Naive thymus-derived CD4-positive, alpha-beta T cell (primary cell): ENCODE measurements at places on chromosomes 1 and 21.

DNA sequence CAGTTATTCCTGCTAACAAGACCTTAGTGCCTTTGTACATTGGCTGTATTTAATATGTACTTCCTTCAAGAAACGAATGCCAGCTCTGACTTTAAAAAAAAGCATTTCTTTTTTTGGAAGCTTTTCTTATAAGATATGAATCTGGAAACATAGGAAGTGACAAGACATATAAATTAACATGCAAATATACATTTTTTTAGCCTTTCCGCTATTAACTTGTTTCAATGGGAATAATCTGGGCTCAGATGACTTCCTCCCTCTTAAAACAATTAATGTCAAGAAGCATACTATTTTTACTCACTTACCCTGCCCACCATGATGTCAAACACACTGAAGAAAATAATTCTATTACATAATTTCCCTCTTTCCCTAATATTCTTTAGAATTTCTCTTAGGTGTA, 1.4 kb downstream of the DENND1B start:
- peak overlapping the region; percentile 74 for H3K27ac ChIP-seq
- H3K4me1 ChIP-seq, result peaks cover 24% of the 10 kb centered on the region

DNA sequence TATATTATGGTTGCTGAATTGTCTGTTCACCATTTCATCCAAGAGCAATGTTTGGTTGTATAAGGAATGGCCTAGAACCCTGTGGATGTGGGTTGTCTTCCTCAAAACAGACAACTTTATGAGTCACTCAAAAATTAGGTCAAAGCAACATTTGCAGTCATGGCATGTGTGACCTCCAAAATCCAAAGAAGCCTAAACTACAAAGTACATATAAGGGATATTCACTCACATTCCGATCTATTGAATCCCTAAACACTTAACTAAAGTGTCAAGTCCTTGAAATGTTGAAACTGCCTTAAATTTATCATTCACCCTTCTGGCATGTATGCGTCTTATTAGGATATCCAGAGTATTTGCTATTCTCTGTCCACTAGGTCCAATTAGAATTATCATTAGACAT, 491.5 kb downstream of the NUF2 start:
- H3K27me3 ChIP-seq, result no peaks in the 10 kb centered on the region
- H3K27ac ChIP-seq, result no peak overlapping the region
- H3K4me3 ChIP-seq, result no peak overlapping the region
- no peaks in the 10 kb centered on the region for H3K36me3 ChIP-seq

- H3K36me3 ChIP-seq, result no peaks in the 10 kb centered on the region
- H3K4me3 ChIP-seq, result no peak overlapping the region
- no peaks in the 10 kb centered on the region for H3K27me3 ChIP-seq
- H3K27ac ChIP-seq, result no peak overlapping the region
Measured at GRCh38 chr1:22857661-22858060, 115.0 kb downstream of the LACTBL1 start.

DNA sequence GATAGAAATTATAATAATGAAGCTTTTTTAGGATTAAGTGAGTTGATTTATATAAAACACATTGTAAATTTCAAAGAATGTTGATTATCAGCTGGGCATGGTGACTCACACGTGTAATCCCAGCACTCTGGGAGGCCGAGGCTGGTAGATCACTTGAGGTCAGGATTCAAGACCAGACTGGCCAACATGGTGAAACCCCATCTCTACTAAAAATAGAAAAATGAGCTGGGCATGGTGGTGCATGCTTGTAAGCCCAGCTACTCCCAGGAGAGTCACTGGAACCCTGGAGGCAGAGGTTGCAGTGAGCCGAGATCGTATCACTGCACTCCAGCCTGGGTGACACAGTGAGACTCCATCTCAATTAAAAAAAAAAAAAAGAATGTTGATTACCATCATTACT, 18.4 kb downstream of the ADAMTS1 start:
- no peak for DNase-seq
- H3K36me3 ChIP-seq, result no peaks in the 10 kb centered on the region
- H3K4me3 ChIP-seq, result no peak overlapping the region

- H3K4me3 ChIP-seq, result no peak overlapping the region
- H3K4me1 ChIP-seq, result no peaks in the 10 kb centered on the region
- DNase-seq, result no peak
- H3K27me3 ChIP-seq, result no peaks in the 10 kb centered on the region
- H3K36me3 ChIP-seq, result no peaks in the 10 kb centered on the region
- no peak overlapping the region for H3K27ac ChIP-seq
Measured at GRCh38 chr1:172770071-172770470, 111.2 kb downstream of the FASLG start.

DNA sequence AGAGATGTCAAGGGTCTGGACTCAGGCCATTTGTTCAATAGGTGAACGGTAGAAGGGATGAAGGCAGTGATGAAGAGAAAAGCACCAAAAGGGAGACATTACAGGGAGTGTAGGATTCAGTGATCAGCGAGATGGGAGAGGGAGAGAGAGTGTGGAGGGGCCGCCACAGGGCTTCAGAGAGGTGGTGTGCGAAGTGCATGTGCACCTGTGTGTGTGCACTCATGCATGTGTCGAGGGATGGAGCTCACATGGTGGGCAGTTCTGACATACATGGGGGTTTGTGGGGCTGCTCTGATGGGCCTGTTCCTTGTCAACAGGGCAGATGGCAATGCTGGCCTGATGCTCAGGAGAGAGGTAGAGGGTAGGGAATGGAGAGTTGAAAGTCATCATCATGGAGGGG, 11.4 kb upstream of the KCNA2 start:
- no peak overlapping the region for H3K4me3 ChIP-seq
- H3K27me3 ChIP-seq, result no peaks in the 10 kb centered on the region
- no peak for DNase-seq
- no peak overlapping the region for H3K27ac ChIP-seq
- H3K4me1 ChIP-seq, result peaks cover 16% of the 10 kb centered on the region

DNA sequence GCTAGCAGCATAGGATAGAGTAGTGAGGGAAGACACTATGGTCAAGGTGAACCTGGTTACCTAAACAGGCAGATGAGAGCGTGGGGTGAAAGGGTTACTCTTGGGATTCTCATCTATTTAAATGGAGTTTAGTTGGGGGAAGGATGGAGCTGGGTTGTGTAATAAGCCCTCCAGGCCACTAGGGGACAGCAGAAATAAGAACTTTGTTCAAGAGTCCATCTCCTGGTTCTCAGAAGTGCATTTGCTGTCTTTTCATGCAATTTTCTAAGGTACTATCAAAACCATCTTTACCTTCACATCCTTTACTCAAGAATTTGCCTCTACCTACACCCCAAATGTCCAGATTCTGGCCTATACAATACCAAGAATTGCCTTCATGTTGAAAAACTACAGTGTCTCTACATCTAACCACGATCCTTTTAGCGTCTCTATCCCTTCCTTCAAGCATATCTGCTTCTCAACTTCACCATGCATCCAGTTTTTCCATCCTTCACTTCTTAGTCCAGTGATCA, 28.0 kb downstream of the SLAMF1 start:
- H3K4me1 ChIP-seq, result peaks cover 23% of the 10 kb centered on the region
- no peak overlapping the region for H3K27ac ChIP-seq
- H3K4me3 ChIP-seq, result no peak overlapping the region

DNA sequence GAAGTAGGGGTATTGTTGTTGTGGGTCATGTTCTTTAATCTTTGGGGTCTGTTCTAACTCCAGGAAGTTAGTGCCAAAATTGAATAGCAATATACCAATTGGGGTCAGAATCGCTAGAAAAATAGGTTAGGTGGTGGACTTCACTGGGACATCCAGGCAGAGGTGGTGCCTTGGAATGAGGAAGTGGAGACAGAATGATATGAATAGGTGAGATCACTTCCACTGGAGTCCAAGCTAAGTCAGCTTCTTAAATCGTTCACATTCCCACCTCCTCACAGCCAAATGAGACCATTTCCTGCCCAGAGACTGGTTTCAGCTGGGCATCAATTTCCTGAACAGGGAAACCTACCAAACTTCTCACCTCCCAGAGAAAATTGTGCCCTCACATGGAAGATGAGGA, 137.8 kb upstream of the RAB4A start:
- no peak overlapping the region for H3K4me3 ChIP-seq
- no peak for DNase-seq
- no peak overlapping the region for H3K27ac ChIP-seq
- peaks cover 37% of the 10 kb centered on the region for H3K4me1 ChIP-seq
- no peaks in the 10 kb centered on the region for H3K27me3 ChIP-seq

DNA sequence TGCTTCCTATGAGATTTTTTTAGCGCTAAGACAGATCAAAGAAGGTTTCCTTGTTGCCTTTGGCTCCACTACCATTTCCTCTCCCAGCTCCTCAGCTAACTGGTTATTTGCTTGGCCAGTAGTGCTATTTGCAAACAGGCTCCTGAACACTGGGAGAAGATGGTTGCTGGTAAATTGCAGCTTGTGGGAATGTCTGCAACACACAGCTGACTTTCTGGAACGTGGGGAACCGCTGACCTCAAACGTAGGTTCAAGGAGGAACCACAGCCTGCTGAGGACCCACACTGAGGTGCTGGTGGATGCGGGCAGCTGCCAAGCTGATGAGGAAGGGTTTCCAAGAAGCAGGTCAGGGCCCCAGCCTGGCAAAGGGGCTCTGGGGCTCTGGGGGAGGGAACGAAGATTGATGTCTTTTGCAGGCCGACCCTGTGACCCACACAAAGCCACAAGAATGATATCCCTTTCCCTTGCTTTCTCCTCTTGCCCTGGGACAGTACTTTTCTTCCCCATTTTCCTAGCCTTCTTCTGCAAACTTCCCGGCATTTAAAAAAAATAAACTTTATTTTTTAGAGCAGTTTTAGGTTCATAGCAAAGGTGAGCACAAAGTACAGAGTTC, 24.8 kb downstream of the GNG4 start:
- H3K4me1 ChIP-seq, result no peaks in the 10 kb centered on the region
- no peaks in the 10 kb centered on the region for H3K27me3 ChIP-seq
- no peak for DNase-seq
- no peaks in the 10 kb centered on the region for H3K36me3 ChIP-seq

- no peak overlapping the region for H3K4me3 ChIP-seq
- H3K4me1 ChIP-seq, result no peaks in the 10 kb centered on the region
- no peaks in the 10 kb centered on the region for H3K27me3 ChIP-seq
- no peak overlapping the region for H3K27ac ChIP-seq
- H3K36me3 ChIP-seq, result peaks cover 16% of the 10 kb centered on the region
Measured at GRCh38 chr1:229478852-229479251, 29.3 kb downstream of the NUP133 start.

DNA sequence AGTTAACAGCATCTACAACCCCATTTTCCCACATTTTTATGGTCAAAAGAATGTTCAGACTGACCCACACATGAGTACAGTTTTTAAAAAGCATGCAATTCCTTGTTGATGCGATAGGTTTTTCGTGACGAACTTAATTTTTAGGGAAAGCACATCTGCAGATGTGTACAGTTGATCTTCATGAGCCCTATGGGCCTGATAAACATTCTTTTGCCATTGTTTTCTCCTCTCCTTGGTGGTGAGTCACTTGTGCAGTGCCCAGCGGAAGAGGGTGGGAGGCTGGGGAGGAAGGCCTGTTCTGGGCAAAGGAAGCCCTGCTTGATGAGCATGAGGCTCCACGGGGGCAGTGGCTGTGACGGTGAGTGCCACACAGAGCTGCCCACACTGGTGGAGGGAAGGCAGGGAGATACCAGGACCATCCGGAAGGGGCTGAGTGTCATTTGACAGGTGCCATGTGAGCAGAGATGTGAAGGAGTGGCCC, 5.3 kb downstream of the ARF1 start:
- no peaks in the 10 kb centered on the region for H3K27me3 ChIP-seq
- H3K4me3 ChIP-seq, result no peak overlapping the region
- peak overlapping the region; percentile 50 for H3K27ac ChIP-seq
- peaks cover 84% of the 10 kb centered on the region for H3K4me1 ChIP-seq

GRCh38 chr1:240936911-240937668, 325.1 kb upstream of the GREM2 start:
- no peak overlapping the region for H3K4me3 ChIP-seq
- no peaks in the 10 kb centered on the region for H3K36me3 ChIP-seq
- H3K27me3 ChIP-seq, result no peaks in the 10 kb centered on the region
- DNase-seq, result no peak
- no peak overlapping the region for H3K27ac ChIP-seq

DNA sequence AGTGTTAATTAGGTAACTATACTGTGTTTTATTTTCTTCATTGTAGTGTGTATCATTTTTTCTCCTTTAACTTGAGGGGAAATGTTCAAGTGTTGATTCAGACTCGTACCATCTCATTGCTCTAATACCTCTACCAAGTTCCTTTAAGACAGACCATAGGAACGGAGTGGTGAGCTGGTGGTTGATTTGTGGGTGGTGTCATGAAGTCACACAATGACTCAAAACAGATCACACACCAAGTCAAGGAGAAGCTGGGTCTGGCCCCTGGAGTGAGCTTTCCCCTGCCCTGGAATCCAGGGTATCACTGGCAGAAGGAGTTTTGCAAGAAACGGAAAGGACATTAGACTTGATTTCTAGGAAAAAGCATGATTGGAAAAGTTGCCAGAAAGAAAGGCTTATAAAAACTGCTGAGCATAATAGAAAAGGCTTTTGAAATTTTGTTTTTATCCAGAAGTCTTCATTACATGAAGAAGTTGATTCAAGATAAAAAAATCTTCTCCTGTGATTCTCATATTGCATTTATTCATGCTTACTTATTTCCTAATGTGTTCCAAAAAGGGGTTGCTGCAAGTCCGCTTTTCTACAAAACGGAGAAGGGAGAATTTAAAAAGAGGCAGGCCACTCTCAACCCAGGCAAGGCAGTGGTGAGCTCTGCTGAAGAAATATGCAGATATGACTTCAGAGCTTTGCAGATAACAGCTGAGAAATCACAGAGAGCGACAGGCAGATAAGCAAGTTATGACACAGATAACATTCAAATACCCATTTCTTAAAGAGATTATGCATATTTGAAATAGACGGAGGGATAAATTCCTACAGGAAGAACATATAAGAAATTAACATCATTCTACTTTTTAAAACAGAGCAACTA, 79.7 kb downstream of the TBX19 start:
- H3K4me3 ChIP-seq, result no peak overlapping the region
- H3K36me3 ChIP-seq, result no peaks in the 10 kb centered on the region
- H3K27ac ChIP-seq, result no peak overlapping the region
- peaks cover 4% of the 10 kb centered on the region for H3K4me1 ChIP-seq
- DNase-seq, result no peak

GRCh38 chr1:160407839-160408801, 7.8 kb downstream of the VANGL2 start:
- no peaks in the 10 kb centered on the region for H3K27me3 ChIP-seq
- H3K4me1 ChIP-seq, result no peaks in the 10 kb centered on the region
- no peaks in the 10 kb centered on the region for H3K36me3 ChIP-seq
- DNase-seq, result no peak
